ENCODE measurements at places on chromosomes 3 and 15.

DNA sequence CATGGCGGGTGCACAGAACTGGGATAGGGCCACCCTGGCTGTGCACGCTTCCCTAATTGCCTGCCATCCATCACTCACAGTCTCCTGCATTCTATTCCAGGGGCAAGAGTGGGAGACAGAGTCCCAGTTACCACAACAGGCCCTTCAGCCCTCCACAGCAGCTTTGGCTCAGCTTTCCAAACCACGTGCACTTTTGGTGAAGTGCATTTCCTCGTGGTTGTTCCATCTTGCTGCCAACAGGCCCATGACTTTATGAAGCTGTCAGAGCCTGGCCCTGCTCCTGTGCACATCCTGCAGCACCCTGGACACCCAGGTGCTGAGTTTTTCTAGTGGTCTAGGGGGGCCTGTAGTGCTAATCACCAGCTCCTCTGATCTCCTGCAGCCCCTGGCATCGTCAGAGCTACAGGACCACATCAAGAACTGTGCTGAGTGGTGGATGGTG lies 110.2 kb downstream of the ADCY5 start:
- no peak for DNase-seq

DNA sequence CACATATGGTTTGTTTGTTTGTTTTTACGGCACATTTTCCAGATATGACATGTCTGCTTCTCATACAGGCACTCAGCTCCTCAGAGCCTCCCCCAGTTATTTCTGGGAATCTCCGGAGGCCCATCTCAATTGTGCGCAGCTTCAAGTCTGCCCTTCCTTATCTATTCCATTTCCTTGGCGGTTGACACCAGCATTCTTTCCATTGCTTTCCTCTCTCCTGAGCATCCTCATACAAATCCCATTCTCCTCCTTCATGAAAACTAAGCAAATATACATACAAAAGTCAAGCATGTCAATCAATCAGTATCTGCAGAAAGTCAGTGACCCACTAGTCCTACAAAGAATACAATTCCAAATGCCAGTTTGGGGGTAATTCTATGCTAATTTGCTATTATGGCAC lies 166.7 kb downstream of the SQOR start:
- DNase-seq = no peak

DNA sequence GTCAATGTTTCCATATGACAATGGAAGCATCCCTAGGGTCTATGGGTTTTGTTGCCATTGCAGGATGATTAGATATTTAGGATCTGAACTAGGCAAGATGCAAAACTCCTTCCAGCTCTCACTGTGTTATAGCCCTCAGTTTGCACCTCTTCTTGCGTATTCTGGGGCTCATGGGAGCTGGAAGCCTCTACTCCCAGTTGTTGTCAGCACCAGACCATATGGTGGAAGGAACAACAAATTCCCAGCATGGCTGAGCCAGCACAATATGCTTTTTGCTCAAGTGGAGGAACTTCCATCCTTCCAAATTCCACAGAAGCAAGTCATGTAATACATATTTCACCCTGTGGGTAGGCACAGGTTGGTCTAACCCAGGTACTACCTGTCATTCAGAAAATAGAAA lies 18.5 kb upstream of the CTXND1 start:
- no peak for DNase-seq

GRCh38 chr3:54761637-54762036 lies 166.2 kb downstream of the LRTM1 start:
- no peak for DNase-seq

DNA sequence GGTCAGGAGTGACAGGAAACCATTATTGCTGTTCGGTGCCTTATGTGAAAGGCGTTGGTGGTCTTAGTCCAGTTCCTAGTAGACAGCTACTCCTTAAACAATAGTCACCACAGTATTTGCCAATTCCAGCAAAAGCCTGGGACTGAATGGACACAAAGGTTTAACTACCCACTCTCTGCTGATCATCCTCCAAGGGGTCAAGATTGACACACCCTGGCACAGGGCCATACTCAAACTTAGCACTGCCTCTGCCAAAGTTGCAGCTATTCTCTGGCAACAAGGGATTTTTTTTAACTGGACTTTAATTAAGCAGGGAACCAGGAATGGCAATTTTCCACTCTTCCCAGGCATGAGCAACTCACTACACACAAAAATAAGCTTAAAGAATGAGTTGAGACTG lies 193.9 kb downstream of the NLGN1 start:
- DNase-seq = no peak

DNA sequence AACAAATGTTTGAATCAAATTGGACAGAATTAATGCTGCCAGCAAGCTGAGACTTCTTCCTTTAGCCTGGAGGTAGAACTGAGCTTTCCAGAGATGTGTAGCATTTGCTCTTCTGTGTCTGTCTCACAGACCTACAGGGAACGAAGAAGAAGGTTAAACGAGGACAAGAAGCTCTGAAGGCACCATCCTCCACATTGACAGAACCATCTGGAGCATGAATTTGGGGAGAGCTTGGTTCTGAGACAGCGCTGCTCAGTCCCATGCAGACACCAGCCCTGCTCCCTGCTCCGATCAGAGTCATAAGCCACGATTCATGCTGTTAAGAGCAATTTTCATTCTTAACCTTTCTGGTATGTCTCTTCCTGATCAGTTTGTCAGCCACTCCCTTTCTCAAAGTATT lies 7.7 kb upstream of the KY start:
- DNase-seq = no peak

GRCh38 chr15:91408476-91409076 lies 308.5 kb downstream of the SV2B start:
- no peak for DNase-seq

Data from activated effector memory CD4-positive, alpha-beta T cell treated with anti-CD3 and anti-CD28 coated beads, Interleukin-2, amount 50 U/mL, for 16 hours (primary cell).